ENCODE measurements at places on chromosomes 1 and 21.

DNA sequence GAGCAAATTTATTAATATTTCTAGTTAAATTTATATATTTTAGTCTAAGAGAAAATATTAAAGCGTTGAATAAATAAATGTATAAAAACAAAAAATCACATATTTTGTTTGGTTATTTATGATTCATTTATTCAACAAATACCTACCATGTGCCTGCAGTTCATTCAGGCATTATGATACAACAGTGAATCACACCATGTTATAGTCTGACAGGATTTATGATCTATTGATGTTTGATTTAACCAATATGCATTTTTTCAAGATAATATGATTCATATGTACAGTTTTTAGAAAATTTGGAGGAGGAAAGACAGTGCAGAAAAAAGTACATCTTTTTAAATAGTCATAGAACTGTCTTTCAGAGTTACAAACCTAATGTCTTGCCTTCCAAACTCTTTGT lies 7.4 kb upstream of the TRIM58 start:
- DNase-seq: no peak

GRCh38 chr1:67662884-67663283 lies 22.1 kb upstream of the GADD45A start:
- DNase-seq: no peak

DNA sequence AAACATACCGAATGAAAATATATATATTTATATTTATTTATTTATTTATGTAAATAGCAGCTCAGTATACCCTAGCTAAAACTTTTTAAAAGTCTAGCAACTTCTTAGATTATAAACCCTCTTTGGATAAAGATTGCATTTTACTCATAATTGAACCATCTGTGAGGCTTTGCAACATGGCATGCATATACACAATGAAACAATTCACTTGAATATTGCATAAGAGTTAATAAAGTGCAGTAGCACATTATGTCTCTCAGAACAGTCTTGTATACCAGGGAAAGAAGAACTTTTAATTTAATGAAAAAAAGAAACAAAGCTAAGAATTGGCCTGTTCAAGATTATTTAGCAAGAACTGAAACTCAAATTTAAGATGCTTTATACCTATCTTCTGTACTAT lies 1363.9 kb upstream of the ADGRL2 start:
- DNase-seq: no peak

DNA sequence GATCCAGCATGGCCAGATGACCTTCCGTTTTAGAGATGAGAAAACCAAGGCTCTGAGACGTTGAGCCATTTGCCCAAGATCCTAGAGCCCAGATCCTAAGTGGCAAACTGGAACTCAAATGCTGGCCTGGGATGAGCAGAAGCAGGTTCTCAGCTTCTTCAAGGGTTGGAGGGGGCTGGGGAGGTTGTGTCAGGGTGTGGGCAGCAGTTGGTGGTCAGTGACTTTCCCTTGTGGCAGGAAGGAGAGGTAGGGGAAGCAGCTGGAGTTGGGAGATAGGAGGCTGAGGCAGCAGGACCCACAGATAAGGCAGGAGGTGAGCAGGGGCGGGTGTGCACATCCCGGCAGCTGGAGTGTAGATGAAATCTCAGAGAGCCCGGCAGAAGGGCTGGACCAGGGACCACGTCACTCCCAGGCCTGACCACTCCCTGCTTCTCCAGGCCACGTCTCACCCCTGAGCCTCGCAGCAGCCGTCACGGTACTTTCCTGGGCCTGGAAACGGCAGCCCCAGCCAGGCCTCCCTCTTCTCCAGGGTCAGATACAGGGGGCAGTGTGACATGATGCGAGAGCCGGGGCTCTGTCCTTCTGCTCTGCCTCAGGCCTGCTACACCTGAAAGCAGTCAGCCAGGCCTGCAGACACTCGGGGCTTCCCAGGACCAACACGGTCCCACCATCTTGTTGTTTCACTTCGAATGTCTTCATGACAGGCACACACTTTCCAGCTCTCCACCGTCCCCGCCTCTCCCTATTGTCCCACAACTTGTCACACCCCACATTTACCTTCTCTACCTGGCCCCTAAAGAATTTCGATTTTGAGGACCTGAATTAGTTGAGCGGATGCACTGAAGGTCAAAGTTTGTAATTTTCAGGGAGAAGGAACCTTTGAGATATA lies 11.5 kb upstream of the LAPTM5 start:
- no peak for DNase-seq

GRCh38 chr21:20856926-20857325 lies 141.3 kb upstream of the NCAM2 start:
- DNase-seq: no peak

DNA sequence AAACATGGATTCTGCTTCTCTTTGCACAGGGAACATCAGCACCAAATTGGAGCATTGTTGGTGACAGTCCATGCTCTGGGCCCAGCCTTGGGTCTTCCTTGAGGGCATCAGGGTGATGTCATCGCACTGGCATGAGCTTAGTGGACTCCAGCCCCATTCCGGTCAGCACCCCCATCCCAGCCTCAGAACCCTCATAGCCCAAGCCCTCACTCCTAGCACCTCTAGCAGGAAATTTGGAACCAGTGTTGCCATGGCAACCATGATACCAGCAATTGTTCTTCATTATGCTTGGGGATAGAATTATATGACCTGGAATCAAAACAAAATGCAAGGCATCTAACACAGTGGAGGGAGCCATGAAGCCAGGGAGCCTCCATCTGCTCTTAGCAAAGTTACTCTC lies 83.1 kb downstream of the VWA5B1 start:
- DNase-seq: no peak

- no peak for DNase-seq
Measured at GRCh38 chr1:39666772-39667171, 5.1 kb downstream of the NT5C1A start.

GRCh38 chr1:78471890-78472620 lies 18.7 kb upstream of the PTGFR start:
- no peak for DNase-seq

- no peak for DNase-seq
Measured at GRCh38 chr1:64398936-64399335, 71.0 kb upstream of the CACHD1 start.

DNA sequence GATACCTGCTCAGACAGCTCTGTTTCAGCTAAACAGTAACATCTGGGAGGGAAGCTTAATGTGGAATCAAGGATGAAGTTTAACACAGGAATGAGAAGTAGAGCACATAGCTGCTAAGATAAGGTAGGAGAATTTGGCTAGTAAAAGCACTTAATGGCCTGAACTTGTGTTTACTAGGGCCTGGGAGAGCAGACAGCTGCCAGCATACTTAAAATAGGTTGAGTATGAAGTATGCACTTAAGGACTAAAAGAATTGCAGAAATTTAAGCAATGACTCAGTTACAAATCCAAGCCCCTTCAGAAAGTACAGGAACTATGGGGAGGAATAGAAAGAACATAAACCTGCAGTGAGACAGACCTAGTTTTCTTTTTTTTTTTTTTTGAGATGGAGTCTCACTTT lies 53.0 kb downstream of the BACH1 start:
- DNase-seq: no peak

- no peak for DNase-seq
Measured at GRCh38 chr1:19057784-19058475, 101.5 kb upstream of the IFFO2 start.

GRCh38 chr1:79845936-79846335 lies 839.4 kb upstream of the ADGRL4 start:
- no peak for DNase-seq

GRCh38 chr1:35748326-35748725 lies 21.5 kb downstream of the CLSPN start:
- DNase-seq: no peak

DNA sequence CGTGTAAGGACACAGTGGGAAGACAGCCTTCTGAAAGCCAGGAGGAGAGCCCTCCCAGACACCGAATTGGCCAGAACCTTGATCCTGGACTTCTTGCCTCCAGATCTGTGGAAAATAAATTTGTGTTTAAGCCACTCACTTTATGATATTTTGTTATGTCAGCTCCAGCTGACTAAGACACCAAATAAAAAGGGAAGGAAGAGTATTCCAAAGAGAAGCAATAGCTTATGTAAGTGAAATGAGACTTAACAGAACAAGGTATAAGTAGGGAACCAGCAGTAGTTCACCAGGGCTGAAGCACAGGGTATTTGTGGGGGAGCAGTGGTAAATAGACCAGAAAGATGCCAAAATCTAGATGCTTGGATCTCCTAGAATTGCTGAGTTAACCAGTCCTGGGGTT lies 94.2 kb upstream of the WLS start:
- no peak for DNase-seq

DNA sequence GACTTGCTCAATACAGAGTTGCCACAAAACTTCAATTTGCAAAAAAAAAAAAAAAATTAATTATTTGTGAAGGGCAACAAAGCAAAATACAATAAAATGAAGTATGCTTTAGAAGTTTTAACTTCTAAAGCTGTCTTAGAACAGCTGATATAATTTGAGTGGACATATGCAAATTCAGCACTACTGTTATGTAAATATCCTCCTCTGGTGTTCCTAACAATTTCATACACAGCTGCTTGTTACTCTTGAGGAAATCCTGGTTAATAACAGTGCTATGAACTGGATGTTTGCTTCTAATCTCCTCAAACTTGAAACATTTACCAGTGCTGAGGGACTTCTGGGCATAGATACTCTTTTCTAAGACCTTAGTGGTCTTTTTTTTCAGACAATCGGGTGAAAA lies 69.6 kb upstream of the COL24A1 start:
- DNase-seq: no peak

GRCh38 chr1:181149326-181150125 lies 61.0 kb downstream of the IER5 start:
- peak; percentile 47 for DNase-seq

DNA sequence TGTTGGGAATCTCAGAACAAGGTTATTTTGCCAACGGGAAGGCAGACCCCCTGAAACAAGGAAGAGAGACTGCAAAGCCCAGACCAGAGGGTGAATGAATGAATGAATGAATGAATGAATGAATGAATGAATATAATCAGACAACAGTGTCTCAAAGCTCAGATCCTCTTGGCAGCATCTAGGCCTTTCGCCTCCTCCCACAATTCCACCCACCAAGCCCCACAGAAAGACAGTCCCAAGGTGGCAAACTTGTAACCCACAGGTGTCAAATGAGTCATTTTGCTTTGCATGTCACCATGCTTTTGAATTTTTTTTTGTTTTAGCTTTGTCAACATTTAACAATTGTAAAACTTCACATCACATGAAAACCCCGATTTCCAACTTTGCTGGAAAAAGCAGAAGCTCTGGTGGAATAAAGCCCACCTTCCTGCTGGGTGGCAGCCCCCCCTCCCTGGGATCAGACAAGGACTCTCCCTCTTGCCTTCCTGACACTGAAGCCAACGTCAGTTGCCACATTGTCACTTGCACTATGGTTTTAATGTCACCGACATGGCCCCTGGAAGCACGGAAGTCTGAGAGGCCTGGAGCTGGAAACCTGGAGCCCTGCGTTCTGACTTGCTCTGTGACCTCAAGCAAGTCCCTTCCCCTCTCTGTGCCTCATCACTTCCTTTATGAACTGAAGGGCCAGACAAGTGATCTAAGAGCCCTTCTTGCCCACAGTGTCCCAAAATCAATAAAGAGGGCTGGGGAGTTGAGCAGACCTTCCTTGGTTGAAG lies 134.6 kb upstream of the RUNX3 start:
- DNase-seq: no peak

DNA sequence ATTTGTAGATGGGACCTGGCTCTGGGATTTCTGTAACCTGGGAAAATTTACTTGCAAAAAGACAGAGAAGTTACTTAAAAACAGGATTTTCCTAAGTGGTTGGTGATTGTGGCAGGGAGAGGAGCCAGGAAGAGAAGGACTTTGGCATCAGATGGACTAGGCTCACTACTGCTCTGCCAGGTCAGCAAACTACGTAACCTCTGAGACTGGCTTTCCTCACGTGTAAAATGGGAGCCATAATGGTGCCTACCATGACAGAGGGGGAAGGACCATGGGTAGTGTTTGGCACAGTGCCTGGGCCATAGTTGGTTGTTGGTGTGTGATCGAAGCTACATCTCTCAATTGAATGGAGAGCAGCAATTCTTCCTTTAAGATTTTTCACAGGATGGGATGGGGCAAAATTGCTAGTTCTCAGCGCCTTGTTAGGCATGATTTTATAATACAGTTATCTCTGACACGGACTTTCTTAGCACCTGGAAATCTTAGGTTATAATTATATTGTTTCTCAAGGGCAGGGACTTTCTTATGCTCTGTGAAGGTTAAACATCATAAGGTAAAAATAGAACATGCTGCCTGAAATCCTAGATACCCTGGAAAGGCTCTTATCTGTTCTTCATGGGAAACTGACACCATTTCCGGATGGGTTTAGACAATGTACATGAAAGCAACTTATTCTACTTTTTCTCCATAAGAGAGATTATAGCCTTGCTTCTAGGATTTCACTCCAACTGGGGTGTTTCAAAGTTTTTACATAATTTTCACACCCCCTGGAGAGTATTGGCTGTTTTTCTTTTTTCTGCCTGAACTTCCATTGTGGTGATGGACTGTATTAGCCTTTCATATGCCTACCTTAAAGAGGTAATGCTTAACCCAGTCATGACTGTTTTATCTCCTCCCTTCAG lies 10.9 kb downstream of the ROR1 start:
- no peak for DNase-seq

GRCh38 chr21:46604975-46605766 lies at the start of gene S100B:
TSS of gene S100B (minus strand) at chr21:46605082. CDS start at chr21:46602415, 2,667 bp downstream.
- DNase-seq: no peak

DNA sequence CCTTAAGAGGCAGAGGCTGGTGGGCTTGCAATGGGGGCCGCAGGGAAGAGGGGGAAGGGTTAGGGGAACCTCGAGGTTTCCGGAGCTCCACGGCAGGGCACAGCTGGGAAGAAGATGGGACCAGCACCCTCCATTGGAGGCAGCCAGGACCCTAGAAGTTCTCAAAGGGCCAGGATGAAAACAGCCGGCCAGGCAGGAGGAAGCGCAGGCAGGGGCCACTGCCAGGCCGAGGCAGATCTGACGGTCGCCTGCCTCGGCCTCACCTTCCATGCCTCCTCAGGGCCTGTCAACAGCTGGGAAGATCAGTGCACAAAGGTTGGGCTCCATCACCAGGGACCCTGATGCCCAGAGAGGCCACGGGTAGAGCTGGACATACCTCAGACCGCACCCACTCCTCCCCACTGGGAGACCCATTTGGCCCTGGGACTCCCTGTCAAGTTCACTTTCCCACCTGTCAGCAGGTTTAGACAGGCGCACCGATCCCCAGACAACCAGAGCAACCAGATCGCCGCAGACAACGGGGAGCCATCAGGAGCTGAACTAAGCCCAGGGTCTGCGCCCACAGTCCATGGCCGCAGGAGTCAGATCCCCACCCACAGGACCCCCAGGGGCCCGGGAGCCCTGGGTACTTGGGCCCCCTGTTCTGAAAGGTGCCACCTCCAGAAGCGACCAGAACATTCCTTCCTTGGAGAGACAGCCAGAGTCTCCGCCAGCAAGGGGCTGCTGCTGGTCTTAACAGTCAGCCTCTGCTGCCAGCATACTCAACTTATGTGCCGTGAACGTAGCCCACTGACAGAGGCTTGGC lies 2.2 kb downstream of the SLC19A1 start:
- no peak for DNase-seq

DNA sequence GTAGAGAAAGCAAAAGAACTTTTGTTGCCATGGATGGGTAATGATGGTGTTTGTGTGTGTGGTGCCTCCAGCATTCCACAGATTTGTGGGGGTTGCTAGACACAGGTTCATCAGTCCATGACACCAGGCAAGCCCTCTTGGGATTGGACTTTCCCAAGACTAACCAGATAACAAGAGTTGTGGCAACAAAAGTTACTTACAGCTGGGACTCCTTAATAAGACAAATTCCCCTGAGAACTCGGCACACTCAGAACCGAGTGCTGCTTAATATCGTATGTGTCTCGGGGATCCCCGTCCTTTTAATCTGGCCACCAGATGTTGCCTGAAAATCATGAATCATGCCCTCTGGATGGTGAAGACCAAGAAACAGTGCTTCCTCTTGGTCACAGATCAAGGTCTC lies 193.3 kb downstream of the AJAP1 start:
- DNase-seq: no peak

GRCh38 chr1:18951818-18952391 lies 4.6 kb downstream of the IFFO2 start:
- DNase-seq: peak; percentile 57
